Colonic mucosa (tissue), 4 donors: ENCODE measurements at places on chromosomes 4 and X.

- no peak for DNase-seq
Observed at GRCh38 chr4:175215657-175216056, 297.5 kb downstream of the ADAM29 start.

DNA sequence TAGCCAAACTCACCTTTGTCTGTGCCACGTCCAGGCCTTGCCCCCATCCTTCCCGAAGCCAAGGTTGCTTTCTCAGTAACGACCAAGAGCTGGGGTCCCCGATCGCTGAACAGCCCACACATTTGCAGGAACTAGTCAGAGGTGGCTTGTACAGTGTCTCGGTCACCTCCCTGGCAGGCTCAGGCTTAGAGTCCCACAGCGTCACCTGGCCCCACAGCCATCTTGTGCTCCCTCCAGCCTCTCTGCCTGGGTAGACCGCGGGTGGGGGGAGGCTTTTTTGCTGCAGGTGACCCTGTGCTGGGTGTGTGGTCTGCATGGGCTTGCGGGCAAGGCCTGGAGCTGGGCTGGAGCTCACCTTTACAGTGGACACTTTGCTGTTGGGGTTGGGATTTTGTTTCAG, 60.2 kb downstream of the PSAPL1 start:
- no peak for DNase-seq

DNA sequence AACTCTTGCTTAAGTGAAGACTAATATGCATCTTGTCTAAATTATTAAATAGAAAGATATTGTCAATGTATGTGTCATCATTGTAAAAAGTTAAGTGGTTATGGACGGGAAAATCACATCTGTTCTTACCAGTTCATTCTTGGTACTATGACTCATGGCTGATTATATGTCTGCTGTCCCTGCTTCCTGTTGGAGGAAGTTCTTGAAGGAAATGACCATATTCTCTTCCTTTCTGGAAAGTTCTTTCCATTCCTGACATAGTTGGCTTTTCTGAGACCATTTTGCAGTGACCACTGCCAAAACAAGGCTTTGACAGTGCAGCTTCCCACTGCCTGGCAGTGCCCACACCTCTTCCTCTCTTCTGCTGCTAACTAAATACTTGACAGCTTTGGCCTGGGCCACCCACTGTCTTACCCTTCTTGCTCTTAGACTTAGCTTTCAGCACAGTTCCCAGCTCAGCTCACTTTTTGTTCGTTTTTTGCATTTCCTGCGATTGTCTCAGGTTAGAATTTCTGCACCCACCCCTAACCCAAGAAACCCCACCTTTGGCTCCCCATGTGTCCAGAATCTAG, 13.2 kb upstream of the CLDN24 start:
- no peak for DNase-seq

DNA sequence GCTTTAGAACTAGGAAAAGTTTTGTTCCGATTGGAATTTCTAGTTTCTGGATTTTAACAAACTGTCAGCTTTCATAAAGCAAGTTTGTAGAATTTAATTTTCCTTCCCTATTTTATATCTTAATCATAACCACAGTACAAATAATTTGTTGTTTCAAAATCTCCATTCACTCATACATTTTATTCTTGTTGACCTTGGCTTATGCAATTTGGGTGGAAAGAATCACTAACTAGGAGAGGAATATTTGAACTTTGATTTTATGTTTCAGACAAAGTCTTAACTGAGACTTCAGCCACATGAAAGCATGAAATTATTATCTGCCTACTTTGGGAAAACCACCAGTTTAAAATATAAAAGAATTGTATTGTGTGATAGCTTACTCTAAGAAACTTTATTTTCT, 427.9 kb downstream of the SPRY1 start:
- no peak for DNase-seq

- no peak for DNase-seq
Observed at GRCh38 chrX:39409246-39409917, 608.1 kb downstream of the MID1IP1 start.

DNA sequence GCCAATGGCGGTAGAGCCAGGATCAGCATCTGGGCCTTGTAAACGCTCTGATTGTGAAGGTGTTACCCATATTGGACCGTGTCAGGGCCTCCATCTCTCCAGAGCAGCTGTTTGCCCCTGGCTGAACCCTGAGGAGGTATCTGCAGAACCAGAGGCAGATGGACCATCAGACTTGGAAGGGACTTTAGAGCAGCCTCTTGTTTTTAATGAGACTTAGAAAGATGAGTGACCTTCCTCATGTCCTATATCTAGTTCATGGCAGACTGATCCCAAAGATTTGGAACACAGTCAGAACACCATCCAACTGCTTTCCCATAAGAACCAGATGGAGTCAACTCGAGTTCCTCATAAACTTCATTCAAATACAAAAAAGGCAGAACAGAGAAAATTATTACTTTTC, 135.1 kb upstream of the MSX1 start:
- no peak for DNase-seq

DNA sequence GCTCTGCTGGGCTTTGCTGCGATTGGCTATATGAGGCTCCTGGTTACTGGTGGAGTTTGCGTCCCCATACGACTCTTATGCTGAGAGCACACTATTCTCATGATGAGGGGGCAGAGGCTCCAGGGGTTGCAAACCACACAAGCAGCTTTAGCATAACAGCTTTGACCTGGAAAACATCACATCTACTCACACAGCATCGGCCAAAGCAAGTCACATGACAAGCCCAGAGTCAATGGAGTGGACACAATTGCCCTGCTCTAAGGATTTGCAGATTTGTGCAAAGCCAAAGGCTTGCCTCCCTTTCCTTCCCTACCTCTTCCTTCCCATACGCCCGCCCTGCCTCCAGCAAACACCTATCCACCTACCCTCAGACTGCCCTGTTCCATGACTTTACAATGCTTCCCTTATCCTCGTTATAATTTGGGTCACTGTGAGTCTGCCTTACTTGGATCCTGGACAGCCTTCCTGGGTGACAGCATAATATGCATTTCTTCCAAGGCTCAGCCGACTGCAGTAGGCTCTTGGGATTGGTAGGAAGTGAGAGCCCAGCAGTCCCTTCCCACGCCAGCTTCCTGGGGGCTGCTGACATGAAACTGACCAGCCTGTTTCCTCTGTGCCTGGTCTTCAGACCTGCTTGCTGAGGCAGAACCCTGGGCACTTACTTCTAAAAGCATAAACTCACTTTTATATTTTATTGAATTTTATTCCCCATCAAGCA, 208.2 kb upstream of the PSAPL1 start:
- no peak for DNase-seq
